ENCODE measurements at places on chromosomes 5 and 9.

DNA sequence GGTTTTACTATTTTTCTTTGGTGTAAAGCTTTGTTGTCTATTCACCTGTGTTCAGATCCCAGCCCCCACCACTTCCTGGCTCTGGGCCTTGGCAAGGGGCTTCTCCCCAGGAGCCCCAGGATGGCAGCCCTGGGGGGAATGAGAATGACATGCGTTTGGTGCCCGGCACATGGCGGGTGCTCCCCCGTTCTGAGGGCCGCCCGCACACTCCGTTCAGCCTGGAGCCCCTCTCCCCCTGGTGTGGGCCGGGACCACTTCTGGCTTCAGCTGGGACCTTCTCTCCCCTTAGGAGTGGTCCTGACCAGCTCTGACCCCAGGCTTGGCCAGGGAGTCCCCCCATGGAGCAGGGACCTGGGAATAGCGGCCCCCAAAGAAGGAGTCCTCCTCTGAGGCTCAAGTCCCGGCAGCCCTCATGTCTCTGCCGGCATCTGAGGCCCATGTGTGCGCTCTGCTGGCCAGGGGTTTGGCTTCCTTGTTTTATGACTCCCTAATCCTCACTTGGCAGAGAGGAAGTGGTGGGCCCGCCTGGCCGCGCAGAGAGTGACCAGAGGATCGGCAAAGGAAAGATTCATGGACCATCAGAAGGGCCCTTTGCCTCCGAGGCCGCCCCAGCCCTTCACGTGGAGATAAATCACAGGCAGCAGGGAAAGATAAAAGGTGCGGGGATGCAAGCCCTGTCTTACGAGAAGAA is 57.0 kb upstream of the LMX1B start:
- no peak for DNase-seq

DNA sequence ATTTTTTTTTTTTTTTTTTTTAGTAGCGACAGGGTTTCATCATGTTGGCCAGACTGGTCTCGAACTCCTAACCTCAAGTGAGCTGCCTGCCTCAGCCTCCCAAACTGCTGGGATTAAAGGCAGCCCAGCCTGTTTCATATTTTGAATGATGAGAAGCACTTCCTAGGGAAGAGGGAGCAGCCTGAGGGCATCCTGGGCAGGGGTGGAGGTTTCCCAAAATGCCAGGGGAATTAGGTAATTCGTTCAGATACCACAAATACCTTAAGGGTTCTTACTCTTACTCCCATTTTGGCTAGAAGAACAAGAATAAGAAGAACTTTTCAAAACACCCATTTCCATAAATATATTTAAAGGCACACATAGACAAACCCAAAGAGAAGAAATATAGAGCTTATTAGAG is 29.5 kb upstream of the RAPGEF1 start:
- no peak for DNase-seq

GRCh38 chr9:105921057-105921726 is 226.9 kb downstream of the TMEM38B start:
- DNase-seq: no peak

GRCh38 chr9:88370346-88370745 is 17.9 kb upstream of the SPIN1 start:
- DNase-seq: no peak

DNA sequence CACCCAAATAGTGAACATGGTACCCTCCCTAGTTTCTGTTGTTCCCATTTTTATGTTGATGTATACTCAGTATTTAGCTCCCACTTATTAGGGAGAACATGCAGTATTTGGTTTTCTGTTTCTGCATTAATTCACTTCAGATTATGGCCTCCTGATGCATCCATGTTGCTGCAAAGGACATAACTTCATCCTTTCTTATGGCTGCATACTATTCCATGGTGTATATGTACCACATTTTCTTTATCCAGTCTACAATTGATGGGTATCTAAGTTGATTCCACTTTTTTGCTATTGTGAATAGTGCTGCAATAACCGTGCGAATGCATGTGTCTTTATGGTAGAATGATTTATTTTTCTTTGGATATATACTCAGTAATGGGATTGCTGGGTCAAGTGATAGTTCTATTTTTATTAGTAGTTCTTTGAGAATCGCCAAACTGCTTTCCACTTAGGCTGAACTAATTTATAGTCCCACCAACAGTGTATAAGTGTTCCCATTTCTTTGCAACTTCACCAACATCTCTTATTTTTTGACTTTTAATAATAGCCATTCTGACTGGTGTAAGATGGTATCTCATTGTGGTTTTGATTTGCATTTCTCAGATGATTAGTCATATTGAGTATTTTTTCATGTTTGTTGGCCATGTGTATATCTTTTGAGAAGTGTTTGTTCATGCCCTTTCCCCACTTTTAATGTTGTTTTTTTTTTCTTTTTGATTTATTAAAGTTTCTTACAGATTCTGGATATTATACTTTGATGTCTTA is 79.6 kb downstream of the SMIM15 start:
- DNase-seq: no peak
